CD4-positive, alpha-beta memory T cell (primary cell): ENCODE measurements at places on chromosomes 7 and 10. TPM values are rescaled to one million over a fixed set of nuclear protein-coding genes. Genes with fewer than 3 reads are reported as not detected.

GRCh38 chr10:876438-876837, 55.1 kb downstream of the LARP4B start:
- no peak for DNase-seq

- no peak for DNase-seq
These were observed 9.8 kb upstream of the PAX2 start for GRCh38 chr10:100735337-100736143.

DNA sequence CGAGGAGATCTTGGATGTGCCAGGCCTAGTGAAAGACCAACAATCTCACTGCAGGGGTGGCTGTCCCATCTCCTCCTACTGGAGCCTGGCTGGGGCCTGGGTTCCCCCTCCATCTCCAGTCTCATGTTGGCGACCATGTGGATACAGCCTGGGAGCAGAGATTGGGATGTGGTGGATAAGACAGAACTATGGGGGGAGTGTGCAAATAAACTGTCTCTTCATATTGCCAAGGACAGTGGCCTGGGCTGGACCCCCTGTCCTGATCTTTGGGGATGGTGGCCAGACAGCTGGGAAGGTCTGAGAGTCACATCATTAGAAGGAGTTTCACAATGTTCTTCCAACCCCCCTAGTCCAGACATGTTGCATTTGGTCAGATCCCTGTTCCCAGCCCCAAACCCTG, 5.8 kb upstream of the MINDY4 start:
- no peak for DNase-seq

GRCh38 chr10:43355749-43356371, 15.6 kb upstream of the FXYD4 start:
- no peak for DNase-seq

DNA sequence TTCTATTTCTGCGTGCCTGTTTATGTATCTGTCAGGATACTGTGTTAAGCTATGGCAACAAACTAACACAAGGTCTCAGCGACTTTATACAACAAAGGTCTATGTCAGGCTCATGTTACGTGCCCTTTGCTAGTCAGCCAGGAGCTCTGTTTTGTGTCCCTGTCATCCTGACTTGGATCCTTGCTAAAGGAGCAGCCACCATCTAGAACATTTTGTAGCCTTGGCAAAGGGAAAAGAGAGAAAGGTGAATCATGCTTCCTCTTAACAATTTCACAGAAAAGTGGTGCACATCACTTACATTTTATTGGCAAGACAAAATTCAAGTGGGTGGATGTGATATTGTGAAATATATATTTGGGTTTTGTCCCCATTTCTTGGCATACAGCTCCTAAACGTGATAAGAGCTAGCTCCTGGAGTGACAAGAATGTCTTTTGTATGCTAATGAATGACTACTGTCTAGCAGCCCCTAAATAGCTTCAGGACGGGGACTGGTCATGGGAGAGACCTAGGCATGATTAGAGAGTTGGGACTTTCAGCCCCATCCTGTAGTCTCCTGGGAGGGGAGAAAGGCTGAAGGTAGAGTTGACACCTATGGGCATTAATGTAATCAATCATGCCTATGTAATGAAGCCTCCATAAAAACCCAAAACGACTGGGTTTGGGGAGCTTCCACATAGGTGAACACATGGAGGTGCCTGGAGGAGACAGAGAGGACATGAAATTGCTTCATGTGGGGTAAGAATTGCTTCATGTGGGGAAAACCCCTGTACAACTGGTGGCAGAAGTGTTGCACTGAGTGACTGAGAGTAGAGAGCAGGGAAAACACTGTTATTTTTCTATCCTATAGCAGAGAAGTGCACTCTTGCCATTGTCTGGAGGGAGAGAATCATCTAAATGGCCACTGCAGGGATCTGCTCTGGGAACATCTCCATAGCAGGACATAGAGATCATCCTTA, 33.0 kb downstream of the MRPL32 start:
- DNase-seq = no peak

DNA sequence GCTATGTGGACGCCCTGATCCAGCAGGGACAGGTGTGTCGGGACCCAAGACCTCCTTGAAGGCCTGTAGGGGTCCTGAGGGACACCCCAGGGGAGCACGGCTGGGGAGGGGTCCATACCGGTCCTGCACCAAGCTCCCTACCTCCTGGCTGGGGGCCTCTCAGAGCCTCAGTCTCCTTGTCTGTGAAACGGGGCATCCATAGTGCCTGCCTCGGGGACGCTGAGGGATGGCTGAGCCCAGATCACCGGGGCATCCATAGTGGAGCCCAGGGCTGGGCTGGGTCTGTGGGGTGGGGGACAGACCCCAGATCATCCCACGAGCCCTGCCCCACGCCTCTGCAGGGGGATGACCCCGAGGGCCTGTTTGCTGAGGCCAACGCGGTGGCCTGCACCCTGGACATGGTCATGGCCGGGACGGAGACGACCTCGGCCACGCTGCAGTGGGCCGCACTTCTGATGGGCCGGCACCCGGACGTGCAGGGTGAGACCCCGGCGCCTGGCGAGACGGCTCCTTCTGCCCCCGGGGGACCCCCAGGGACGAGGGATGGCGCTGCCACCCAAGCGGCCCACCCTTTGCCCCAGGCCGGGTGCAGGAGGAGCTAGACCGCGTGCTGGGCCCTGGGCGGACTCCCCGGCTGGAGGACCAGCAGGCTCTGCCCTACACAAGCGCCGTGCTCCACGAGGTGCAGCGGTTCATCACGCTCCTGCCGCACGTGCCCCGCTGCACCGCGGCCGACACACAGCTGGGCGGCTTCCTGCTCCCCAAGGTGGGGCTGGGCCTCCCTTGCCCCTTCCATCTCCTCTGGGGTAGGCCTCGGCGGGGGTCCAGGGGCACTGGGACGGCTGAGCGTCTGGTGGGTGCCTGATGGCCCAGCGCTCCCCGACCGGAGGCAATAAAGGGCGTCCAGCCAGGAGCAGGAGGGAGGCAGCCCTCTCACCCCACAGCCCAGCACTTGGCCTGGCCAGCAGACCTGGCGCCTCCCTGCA, 4.1 kb downstream of the CYP2W1 start:
- DNase-seq = no peak

GRCh38 chr10:69348816-69349541, 67.7 kb downstream of the TACR2 start:
- DNase-seq = peak; percentile 14

DNA sequence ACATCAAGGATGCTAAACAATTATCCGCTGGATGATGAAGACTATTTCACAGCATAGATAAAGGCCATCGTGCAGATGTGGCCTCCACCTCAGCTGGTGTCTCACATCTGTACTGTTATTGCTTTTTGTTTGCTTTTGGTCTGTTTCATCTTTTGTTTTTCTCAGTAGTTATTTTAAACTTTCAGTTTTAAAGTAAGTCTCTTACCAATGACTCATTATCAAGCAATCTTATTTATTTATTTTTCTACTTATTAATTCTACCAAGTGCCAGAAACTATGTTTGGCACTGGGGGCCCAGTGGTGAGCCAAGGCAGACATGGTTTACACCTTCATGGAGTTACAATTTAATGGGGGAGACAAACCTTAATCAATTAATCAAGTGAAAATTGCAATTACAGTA, 250.9 kb upstream of the TMEM72 start:
- DNase-seq = no peak

DNA sequence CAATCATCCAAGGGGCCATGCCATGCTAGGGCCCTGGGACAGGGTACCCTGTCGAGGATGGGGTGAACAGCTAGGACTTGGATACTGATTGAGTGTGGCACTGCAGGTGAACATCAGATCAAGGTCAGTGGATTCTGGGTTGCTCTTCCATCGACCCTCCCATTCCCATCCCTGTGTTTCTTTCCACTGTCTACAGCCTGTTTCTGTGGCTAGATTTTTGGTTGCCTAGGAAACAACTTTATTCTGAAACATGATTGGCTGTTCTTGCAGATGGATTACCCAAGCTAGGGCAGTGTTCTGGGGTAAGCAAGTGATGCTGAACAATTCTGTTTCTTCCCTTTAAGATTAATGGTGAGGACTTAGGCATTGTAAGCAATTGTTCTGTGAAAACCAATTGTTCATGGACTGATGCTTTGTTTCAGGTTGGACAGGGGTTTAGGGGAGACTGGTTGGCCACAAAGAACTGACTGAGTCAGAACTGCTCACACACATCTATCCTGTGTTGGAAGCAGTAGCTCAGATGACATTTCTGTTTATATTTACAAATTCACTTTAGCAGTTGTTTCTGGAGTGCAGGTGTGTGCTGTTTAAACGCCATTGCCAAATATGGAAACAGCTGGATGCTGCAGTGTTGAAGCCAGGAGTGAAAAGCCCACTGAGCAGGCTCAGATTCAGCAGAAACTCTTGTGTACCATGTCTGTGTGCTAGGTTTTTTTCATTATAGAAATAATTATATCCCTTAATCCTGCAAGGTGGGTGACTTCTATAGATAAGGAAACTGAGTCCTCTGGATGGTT, 102.3 kb upstream of the BTBD16 start:
- DNase-seq = no peak

DNA sequence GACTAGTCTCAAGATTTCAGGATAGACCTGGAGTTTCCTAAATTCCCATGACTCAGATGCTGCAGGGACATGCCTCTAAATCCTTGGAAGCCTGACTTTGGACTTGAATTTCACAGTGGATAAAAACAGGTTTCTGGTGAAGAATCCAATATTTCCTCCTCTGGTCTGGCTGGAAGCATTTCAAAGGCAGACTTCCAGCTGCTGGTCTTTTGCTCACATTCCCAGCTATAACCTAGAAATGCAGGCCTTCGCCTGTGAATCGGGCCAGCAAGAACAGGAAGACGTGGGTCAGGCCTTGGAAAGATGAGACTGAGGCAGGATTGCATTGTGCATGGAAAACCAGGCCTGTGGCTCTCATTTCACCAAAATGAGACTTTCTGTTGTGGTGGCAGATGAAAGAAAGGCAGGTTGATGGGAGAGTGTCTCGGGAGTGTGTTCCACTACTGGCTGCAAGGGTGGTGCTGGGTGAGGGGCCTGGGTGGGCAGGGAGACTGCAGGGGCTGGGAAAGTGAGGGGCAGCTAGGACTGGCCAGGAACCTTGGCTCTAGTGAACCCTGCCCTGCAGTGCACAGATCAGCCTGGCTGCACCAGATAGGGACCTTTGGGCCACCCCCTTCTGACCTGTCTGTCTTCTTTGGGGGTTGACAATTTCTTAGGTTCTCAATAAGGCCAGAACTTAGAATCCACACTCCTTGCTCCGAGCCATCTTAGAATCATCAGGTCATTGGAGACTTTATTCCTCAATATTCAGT, 488.8 kb upstream of the MKI67 start:
- DNase-seq = no peak

DNA sequence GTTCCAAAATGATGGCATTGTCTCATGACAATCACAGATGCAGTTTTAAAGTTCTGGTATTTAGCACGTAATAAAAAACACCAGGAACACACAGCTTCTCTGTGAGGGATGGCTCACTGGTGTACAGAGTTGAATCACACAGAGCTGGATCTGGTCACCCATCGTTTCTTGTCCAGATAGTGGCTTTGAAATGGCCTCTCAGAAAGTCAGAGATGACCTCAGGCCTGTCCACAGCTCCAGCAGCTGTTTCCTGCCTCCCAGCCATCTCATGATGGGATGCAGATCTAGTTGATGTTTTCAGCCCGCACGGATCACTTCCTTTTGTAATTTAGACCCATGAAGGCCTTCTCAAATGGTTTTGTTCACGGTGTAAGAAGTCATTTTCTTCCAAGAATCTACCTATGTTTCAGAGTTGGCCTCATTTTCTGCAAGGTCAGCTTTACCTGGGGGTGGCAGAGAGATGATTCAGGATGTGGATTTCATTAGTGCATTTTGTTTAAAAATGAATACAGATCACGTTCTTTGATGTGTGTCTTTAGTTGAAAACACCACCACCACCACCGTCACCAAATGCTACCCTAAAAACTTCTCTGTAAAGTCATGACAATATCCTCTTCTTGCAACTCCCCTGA, 166.2 kb downstream of the SNX10 start:
- no peak for DNase-seq

- DNase-seq = no peak
These were observed 132.5 kb downstream of the PON1 start for GRCh38 chr7:95191795-95192194.

DNA sequence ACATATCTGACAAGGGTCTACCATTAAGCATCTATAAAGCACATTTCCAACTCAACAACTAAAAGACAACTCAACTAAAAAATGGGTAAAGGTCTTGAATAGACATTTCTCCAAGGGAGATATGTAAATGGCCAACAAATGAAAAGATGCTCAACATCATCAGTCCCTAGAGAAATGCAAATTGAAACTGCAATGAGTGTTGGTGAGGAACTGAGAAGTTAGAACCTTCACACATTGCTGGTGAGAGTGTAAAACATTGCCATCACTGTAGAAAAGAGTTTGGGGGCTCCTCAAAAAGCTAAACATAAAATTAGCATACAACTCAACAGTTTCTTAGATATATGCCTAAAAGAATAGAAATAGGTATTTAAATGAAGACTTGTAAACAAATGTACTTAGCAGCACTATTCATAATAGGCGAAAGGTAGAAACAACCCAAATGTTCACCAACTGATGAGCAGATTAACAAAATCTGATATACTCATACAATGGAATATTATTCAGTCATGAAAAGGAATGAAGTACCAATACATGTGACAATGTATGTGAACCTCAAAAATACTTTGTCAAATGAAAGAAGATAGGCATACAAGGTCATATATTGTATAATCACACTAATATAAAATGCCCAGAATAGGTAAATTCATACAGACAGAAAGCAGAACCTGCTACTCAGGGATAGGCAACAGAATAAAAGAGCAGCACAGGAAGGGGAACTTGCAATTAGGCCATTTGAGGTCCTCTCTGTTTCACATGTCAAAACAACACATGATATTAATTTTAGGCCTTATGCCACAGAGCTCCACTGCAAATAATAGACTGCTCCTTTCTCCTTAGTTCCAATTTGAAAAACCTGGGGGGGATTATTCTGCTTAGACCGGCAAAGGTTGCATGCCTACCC, 10.6 kb upstream of the LRRC72 start:
- DNase-seq = no peak

DNA sequence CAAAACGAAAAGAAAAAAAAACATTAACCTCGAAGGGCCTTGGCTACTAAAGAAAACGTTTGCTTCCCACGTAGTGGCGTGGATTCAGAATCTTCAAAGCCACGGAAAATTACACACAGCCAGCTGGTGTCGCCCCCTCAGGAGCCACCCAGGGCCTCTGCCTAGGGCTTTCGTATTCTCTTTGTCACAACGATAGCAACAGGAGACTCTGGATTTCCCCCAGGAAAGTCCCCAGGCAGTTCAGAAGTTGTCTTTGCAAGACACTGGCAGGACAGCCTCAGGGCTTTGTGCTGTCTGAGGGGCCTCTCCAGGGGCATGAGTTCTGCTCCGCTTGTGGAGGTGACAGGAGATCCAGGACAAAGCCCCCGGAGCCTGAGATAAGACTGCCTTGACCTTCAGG, 150.2 kb upstream of the INSYN2A start:
- DNase-seq = no peak

DNA sequence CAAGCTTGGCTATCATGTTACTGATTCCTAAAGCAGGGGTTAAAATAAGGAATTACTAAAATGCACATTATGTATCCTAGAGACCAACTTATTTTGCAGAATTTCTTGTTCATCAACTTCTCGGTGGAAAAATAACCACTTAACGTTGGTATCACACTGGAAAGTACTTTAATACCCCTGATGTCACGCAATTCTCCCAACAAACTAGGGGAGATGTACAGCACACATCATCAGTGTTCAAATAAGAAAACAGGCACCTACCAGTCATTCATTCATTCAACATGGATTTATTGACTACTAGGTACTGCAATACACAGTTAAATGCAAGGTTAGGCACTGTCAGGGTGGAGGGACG, 648 bp downstream of the HUS1 start:
- no peak for DNase-seq

The GNGT1 gene
- polyA plus RNA-seq = not detected

The SLC16A9 gene
- polyA plus RNA-seq = not detected

The LMOD2 gene
- polyA plus RNA-seq = not detected

The CAMK2B gene
- not detected for polyA plus RNA-seq

The ITIH5 gene
- polyA plus RNA-seq = not detected
